ENCODE measurements at places on chromosomes 2 and 18.

- peak; percentile 82 for DNase-seq
Measured at GRCh38 chr2:127560931-127561280, 25.4 kb downstream of the MYO7B start.

DNA sequence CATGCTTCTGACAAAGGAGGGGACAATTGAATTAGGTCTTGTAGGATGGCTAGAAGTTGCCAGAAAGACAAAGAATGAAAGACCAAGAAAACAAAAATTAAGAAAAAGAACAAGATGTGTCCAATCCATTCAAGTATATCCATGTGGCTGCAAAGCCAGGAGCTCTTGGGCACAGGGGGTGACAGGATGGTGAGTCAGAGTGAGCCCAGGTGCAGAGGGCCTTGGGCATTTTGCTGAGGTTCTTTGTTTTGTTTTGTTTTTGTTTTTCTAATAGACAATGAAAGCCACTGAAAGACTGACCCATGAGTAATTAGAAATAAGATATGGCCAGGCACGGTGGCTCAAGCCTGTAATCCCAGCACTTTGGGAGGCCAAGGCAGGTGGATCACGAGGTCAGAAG, 104.6 kb upstream of the KLHL29 start:
- no peak for DNase-seq

DNA sequence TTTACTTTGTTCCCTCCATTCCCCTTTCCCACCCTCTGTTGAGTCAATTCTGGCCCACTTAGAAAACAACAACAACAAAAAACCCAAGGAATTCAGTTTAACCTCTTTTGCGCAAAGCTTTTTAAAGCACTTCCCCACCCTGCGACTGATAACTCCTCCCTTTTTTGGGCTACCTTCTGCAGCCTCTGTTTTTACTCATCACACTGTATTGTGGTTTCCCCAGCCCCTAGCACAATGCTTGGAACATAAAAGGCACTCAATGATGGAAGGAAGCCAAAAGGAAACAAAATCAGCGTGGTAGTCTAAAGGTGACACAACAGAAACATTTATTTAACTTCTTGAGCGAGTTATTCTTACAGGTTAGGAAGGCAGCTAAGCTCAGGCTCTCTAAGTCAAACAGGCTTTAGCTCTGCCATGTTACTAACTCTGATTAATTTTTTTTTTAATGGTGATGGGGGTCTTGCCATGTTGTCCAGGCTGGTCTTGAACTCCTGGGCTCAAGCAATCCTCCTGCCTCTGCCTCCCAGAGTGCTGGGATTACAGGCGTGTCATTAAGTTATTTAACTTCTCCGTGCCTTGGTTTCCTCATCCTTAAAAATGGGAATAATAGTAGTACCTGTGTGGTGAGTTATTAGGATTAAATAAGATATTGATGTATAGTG, 1.3 kb downstream of the CEP68 start:
- DNase-seq: no peak

DNA sequence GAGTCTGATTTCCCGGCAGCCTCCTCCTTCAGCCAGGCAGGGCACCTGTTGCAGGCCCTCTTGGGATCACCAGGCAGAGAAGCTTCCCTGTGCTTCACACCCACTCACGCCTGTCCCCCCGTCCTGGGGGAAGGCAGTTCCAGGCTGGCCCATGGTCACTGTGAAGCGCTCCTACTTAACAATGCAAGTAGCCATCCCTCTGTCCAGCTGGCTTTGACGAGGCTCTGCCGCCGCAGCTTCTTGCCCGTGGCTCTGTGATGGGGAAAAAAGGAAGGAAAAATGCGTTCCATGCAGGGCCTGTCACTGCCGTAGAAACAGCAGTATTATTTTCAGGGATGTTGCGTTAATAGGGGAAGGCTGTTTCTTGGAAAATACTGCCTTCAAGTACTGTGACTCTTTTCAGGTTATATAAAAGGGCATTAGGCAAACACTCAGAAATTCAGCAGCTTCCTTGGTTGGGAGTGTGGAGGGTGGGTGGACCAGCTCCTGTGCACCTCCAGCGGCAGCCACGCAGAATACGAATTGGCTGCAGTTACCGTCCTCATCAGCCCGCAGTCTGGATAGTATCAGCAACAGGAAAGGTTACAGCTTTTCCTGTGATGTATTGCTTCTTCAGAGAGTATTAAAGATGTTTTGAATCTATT, 232.3 kb downstream of the KLHL29 start:
- peak; percentile 47 for DNase-seq

DNA sequence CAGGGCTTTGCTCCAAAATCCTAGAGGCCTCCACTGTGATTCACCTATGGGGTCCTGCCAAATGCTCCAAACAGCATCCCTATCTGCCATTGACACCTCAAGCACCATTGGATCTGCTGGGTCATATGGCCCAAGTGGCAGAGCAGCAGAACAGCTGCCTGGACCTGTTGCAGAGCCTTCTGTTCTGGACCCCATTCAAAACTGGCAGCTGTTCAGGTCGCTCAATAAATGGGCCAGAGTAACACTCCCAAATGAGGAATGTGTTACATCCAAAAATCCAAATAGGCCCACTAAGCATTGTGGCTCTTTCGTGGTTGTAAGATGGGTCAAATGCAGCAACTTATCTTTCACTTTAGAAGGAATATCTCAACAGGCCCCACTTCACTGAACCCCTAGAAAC, 783.6 kb downstream of the DCDC2C start:
- no peak for DNase-seq

- DNase-seq: no peak
Measured at GRCh38 chr2:45255563-45255962, 246.3 kb upstream of the SIX2 start.

Measured in skeletal muscle cell (primary cell).